Activated naive CD4-positive, alpha-beta T cell treated with anti-CD3 and anti-CD28 coated beads for 36 hours (primary cell): ENCODE measurements at places on chromosomes 2 and 18.
A peak's percentile ranks its signal among the peaks of the same experiment; 100 is the strongest.

- peak; percentile 96 for DNase-seq
Measured at GRCh38 chr2:121699421-121700333, 37.0 kb downstream of the NIFK start.

- DNase-seq: no peak
Measured at GRCh38 chr18:43681661-43682060, 404.4 kb upstream of the SYT4 start.

- DNase-seq: no peak
Measured at GRCh38 chr18:10736984-10737383, 211.2 kb downstream of the NAPG start.

GRCh38 chr18:47635416-47635815 lies 295.0 kb downstream of the SMAD2 start:
- DNase-seq: no peak

GRCh38 chr18:55072698-55073097 lies 113.4 kb upstream of the CCDC68 start:
- DNase-seq: no peak

- DNase-seq: no peak
Measured at GRCh38 chr2:128324008-128324896, 5.6 kb upstream of the HS6ST1 start.

DNA sequence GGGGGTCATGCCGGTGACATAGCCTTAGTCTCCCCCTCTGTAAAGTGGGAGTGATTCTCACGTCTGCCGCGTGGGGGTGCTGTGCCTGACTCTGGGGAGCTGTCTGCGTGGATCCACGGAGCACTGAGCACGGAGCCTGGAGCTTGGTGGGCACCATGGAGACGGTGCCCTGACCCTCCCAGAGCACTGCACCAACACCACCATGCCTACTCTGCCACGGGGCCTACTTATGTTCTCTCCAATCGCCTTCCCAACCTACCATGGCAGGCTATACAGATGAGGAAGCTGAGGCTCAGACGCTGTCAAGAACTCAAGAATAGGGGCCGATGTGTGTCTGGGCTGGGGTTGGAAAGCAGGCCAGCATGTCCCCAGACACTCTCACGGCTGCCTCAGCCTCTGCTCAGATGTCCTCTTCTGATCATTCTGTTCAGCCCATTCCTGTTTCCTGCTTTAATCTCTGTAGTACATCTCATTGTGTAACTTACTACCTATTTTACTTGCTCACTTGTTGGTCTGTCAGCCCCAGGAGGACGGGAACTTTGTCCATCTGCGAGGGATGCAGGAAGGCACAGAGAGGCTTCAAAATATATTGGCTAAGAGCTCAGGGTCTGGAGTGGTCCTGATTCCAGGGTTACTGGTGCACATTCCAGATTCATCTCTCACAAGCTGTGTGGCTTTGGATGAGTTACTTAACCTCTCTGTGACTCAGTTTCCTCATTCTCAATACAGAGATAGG lies 168.1 kb upstream of the HS6ST1 start:
- no peak for DNase-seq

GRCh38 chr2:54158311-54158710 lies 42.9 kb downstream of the ACYP2 start:
- DNase-seq: no peak

DNA sequence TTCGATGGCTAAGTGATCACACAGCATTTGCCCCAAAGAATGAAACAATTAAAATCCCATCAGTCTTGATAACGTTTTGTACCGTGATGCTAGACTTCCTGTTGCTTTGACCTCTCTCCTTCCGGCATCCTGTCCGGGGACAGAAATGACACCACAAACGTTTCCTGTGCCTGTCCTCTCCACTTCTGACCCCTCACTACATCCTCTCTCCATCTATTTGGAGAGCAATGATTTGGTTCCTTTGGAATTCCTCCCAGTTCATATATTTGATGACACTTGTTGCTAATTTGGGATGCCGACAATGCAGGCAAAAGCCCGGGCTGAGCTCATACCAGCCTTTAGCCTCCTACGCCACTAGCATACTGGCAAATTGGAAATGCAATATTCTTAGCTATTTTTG lies 151.2 kb upstream of the CCDC68 start:
- no peak for DNase-seq

- DNase-seq: no peak
Measured at GRCh38 chr2:171615069-171615468, 72.2 kb upstream of the DYNC1I2 start.

DNA sequence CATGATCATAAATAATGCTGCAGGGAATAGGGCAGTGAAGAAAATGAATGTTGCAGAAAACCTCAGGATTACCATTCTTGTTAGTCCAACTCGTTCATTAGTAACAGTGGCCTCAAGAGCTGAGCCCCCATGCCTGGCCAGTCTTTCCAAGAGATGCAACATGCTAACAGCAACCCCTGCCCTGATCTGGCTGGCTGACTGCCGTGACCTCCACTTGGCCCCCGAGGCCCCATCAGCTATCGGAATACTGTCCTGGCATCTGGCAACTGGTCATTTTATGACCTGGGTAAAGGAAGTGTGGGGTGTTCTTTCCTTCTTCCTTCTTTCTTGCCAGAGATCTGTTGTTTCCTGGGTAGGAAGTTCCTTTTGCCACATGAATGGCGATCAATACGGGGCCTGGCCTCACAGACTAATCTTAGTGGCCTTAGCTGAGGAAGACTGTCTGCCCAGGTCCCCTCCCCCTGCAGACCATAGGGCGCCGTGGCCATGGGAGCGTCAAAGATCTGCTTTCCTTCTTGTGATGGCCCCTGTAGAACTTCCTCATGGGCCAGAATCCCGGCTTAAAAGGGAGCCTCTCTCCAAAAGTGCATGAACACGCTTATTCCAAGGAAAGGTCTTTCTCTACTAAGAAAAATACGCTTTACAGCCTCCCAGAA lies 10.6 kb upstream of the TRABD2A start:
- no peak for DNase-seq

DNA sequence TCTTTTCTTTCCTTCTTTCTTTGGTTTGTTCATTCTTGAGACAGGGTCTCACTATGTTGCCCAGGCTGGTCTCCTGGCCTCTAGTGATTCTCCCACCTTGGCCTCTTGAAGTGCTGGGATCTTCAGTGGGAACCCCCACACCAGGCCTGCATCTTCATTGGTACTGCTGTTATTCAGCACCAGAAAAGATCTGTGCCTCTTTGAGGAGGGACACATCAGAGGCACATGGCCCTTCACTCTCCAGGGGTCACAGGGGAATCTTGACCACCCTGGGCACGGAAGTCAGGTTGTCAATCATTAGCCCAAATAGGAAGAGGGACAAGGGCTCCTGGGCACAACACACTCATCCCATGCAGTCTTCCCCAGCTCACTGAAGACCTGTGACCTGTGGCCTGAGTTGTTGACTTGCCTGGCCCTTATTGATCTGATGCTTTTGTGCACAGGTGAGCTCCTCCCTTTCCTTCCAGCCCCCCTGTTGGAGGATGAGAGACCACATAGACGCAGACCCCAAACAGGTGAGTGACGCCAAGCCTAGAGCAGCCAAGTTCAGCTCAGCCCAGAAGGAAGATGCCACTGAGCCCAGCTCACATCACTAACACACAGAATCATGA lies 33.0 kb upstream of the ODC1 start:
- no peak for DNase-seq

DNA sequence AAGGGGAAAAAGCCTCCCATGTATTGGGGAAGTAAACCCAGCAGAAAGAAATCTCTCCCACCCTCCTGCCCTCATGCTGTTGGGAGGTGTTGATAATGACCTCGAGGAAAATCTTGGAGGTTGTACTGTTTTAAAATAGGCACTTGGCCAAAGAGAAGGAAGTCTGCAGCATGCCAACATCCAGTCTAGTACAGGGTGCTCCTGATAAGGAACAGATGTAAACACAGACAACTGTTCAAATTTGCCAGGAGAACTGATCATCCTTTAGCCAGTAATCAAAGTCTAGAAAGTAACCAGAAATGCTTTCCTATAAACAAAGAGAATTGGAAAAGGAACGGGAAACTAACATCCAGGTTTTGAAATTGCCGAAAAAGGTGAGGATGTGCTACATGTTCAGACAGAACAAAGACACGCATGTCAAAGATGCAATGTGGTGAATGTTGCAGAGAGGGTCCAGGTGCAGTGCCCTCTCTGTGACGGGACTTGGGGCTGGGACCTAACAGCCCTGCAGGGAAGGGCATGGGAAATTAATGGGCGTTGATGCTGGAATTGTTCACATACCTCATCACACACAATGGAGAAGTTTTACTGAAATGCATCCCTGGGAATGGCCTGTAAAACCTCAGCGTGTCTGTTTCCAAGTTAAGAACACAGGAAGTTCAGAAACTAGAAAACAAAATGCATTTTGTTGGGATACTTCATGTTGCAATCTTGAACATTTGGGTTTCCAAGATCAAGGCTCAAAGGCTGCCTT lies 125.7 kb upstream of the RND3 start:
- no peak for DNase-seq

DNA sequence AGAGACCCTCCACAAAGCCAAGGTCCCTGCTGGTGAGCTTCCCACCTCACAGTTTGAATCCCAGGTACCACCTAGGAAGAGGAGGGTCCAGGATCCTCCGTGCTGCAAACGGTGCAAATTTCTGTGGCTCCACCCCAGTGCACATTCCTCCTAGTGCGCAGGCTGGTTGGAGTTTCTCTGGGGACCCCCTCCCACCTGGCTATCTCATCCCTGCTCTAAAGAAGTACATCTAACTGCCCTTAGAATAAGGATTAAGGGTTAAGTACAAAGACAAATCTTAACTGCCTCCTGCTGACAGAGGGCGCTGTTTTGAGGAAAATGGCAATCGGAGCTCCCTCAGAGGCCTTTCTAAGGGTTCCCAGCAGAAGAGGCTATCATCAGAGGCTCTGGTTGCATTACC lies 109.6 kb upstream of the FSIP2 start:
- peak; percentile 8 for DNase-seq

DNA sequence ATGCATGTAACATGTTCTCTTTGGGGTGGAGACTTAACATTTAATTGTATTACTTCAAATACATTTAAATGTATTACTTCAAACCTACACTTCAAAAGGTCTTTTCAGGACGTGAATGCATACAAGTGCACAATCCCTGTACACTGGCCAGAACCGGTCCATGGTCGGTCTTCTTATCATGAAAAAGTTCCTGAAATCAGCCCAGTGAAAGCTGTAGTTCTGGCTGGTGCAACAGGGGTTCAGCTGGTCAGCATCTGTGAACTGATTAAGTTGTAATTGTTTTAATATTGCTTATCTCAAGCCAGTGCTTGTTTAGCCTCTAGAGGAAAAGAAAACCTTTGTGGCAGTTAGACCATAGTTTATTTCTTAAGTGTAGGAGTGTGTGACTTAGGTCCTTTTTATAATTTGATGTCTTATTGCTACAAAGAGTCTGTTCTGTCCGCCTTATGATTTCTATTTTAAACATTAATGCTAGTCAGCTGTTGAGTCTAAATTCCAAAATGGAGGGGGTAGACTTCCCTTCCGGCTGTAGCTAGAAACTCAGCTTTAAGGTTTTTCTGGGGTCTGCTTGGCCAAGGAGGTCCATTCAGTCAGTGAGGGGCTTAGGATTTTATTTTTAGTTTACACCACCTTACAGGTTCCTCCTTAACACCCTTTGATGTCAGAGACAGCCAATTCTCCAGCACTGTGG lies 768 bp upstream of the CYBRD1 start:
- no peak for DNase-seq

- DNase-seq: no peak
Measured at GRCh38 chr2:20579866-20580265, 71.0 kb downstream of the HS1BP3 start.

DNA sequence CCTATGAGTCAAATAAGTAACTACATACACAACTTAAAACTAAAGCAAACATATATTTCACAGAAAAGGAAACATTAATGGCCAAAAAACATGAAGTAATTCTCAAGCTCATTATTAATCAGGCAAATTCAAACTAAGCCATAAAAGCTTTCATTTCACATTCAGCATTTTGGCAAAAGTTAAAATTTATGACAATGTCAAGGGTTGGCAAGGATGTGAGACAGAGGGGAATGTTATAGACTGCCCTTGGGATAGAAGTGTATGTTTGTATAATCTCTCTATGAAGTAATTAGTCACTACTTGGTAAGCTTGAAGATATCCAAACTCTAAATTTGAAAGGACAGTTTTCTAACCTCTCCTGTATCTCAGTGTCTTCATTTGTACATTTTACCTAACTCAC lies 539.4 kb downstream of the RIT2 start:
- DNase-seq: no peak

- no peak for DNase-seq
Measured at GRCh38 chr2:215928086-215928485, 85.3 kb downstream of the MREG start.

- DNase-seq: no peak
Measured at GRCh38 chr18:32550963-32551362, 80.3 kb upstream of the GAREM1 start.

DNA sequence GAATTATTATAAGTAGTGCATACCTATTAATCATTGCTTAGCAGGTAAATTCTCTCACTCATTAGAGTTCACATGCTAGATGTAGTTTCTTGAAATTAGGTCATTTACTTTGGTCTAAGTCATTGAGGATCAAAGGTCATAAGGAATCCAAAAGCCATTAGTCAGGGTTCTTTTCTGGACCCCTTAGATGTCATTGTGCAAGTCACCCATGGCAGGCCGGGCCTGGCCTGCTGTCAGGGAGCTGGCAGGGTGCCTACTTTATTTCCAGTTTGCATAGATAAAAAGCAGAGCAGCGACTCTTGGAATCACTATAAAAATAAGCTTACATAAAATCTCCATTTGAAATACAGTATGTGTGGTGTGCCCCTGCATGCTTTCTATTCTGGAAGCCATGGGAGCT lies 91.3 kb downstream of the MEIS1 start:
- no peak for DNase-seq

GRCh38 chr18:8799001-8799400 lies 93.6 kb downstream of the MTCL1 start:
- DNase-seq: no peak

- DNase-seq: no peak
Measured at GRCh38 chr2:118255771-118256372, 167.6 kb downstream of the INSIG2 start.

- no peak for DNase-seq
Measured at GRCh38 chr18:11289248-11289647, 139.9 kb upstream of the PIEZO2 start.

DNA sequence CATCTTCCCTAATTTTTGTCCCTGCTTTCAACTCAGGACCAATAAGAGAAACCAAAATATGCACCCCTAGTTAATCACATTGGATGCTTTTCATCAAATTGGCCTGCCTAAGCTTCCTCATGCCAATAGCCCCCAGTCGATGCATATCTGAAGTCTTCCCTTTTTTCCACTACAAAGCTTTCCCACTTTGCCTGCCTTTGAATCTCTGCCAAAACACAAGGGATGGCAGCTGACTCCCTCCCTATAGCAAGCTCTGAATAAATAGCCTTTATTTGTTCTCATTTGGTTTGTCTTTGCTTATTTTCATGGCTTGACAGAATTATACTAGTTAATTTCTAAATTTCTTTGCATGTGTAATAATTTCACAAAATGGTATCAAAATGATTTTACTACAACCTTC lies 621.2 kb downstream of the MBD2 start:
- no peak for DNase-seq
